Choroid plexus epithelial cell (primary cell): ENCODE measurements at places on chromosomes 3 and 15.
A peak's percentile ranks its signal among the peaks of the same experiment; 100 is the strongest.

- no peak for DNase-seq
Measured at GRCh38 chr3:188839187-188839695, 332.5 kb upstream of the TPRG1 start.

GRCh38 chr3:71752831-71753700 is 589 bp upstream of the GPR27 start:
- DNase-seq, result no peak

DNA sequence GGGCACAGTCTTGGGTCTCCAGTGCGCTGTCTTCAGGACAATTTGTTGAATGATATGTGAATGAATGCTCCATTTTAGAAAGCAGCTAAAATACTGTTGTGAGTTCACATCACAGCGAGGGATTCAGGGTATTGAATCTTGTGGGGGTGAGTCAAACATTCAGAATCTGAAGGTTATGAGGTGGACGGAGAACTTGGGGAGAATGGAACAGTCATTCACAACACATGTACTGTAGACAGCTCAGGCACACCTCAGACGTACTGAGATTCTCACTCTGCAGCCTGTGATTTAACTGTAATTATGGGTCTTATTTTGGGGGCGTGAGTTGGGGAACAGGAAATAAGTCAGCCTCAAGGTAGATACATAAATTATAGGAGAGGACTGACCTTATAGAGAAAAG is 13.9 kb downstream of the CRYBG3 start:
- peak; percentile 78 for DNase-seq

DNA sequence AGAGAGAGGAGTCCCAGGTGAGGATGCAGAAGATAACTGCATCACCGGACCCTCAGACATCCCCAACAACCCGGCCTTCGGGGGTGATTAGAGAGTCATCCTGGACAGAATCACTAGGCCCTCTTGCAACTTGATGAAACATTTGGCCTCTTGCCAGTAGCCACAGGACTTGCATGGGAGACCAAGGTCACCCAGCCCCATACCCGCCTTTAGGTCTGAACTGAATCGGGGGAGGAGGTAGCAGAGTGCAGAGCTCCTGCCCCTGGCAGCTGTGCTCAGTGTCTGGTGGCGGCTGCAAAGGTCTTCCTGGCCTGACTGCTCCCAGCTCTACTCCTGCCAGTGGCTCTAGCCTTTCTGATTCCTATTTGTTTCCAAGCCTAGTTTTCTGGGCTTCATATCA is 12.4 kb downstream of the PIF1 start:
- peak; percentile 51 for DNase-seq

GRCh38 chr15:52709187-52709981 is 30.2 kb upstream of the ATOSA start:
- DNase-seq, result no peak

DNA sequence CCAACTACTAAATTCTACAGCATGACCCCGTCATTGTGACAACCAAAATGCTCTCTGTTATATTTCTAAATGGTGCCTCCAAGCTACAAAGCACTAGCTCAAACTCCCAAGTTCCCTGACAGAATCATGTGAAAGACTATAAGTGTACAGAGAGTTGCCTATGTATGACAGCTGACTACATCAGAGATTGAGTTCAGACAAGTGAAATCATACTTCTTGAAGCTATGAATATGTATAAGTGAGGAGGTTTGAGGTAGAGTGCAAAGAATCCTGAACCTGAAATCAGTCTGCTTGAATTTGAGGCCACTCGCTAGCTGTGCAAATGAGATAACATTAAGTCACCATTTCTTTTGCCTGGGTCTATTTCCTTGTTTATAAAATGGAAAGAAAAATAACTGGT is 63.9 kb upstream of the TP63 start:
- no peak for DNase-seq
